ENCODE measurements at places on chromosomes 12 and 14. TPM values are rescaled to one million over a fixed set of nuclear protein-coding genes. Genes with fewer than 3 reads are reported as not detected.

DNA sequence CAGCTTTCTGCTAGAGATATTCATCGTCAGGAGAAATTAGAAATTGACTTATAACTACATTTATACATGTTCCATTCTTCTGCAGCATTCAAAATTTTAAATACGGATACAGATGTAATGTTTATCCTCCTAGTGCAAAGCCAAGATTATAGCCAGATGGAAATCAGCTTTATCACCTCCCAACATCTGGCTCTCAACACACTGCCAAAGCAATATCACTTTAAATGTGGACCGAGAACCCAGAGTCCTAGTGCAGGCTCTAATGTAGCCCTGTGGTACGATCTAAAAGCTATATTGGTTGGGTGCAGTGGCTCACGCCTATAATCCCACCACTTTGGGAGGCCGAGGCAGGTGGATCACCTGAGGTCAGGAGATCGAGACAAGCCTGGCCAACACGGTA is 6.5 kb downstream of the MLH3 start:
- DNase-seq, result no peak

DNA sequence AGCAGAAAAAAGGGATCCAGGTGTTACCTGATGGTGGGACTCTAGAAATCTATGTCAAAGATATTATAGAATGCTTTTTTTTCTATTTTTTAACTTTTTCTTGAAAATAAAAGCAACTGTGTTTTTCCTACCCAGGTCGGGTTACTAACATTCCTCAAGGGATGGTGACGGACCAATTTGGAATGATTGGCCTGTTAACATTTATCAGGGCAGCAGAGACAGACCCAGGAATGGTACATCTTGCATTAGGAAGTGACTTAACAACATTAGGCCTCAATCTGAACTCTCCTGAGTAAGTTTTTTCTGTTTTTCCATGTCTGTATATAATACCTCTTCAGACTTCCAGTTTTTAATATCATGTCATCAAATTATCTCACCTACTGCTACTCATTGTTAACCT is 27.6 kb upstream of the KCNMB4 start:
- no peak for DNase-seq

GRCh38 chr12:112584266-112584722 is 165.5 kb downstream of the PTPN11 start:
- no peak for DNase-seq

- DNase-seq, result no peak
Observed at GRCh38 chr12:85831327-85831990, 4.8 kb downstream of the RASSF9 start.

- no peak for DNase-seq
Observed at GRCh38 chr14:105861985-105862465, 335.6 kb downstream of the TMEM121 start.

Gene ZC3H14
- total RNA-seq, result 84.8 TPM

Gene ACTN1
- total RNA-seq, result 15.1 TPM

All from frontal cortex (tissue), 4 donors.